ENCODE measurements at places on chromosomes 6 and 20. TPM values are rescaled to one million over a fixed set of nuclear protein-coding genes. Genes with fewer than 3 reads are reported as not detected.

The COL11A2 gene
- 0.44 TPM for total RNA-seq

The FOXQ1 gene
- total RNA-seq: 0.42 TPM

The RAD21L1 gene
- not detected for total RNA-seq

The ID1 gene
- 179 TPM for total RNA-seq

Data from colonic mucosa (tissue), 4 donors.